PC-9 (cell line): ENCODE measurements at places on chromosomes 2 and 18. TPM values are rescaled to one million over a fixed set of nuclear protein-coding genes. Genes with fewer than 3 reads are reported as not detected.
A peak's percentile ranks its signal among the peaks of the same experiment; 100 is the strongest.

Gene RND3
- total RNA-seq, result 72.9 and 99.1 TPM in 2 replicates

Gene SYT4
- not detected in 2 replicates for total RNA-seq

Gene PKP4
- total RNA-seq, result 55.5 and 59.1 TPM in 2 replicates

GRCh38 chr2:227179988-227180685 lies 15.7 kb downstream of the COL4A3 start:
- DNase-seq, result no peak

DNA sequence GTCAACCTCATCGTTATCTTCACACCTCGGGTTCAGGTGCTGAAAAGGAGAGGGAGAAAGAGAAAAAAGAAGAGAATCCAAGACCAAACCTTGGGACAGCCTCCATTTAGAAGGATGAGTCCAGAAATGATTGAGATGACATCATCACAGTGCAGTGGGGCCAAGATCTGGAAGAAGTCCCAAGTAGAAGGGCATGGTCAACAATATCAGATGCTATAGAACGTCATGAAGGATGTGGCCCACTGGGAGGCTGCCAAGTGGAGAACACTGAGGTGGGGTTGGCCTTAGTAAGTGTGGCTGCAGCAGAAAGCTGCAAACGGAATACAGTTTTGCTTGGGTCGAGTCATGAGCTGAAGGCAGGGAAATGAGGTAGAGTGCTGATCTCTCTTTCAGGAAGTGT lies 91.1 kb upstream of the FZD7 start:
- DNase-seq, result no peak

DNA sequence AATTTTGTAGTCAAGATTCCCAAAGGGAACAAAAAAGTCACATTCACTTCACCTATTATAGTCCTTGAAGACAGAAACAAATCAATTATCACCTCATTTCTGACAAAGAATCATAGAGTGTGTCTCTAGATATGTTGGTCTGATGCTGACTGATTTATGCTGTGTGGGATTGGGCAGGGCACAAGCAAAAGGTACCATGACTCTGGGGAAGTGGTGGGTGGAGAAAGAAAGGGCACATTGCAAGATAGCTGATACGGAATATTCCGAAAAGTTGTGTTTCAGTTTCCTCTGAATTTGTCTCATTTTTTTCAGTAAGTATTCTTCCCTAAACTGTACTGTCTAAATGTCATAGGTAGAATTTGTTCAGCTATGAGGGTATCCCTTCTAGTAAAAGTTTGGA lies 268.0 kb downstream of the MREG start:
- no peak for DNase-seq

DNA sequence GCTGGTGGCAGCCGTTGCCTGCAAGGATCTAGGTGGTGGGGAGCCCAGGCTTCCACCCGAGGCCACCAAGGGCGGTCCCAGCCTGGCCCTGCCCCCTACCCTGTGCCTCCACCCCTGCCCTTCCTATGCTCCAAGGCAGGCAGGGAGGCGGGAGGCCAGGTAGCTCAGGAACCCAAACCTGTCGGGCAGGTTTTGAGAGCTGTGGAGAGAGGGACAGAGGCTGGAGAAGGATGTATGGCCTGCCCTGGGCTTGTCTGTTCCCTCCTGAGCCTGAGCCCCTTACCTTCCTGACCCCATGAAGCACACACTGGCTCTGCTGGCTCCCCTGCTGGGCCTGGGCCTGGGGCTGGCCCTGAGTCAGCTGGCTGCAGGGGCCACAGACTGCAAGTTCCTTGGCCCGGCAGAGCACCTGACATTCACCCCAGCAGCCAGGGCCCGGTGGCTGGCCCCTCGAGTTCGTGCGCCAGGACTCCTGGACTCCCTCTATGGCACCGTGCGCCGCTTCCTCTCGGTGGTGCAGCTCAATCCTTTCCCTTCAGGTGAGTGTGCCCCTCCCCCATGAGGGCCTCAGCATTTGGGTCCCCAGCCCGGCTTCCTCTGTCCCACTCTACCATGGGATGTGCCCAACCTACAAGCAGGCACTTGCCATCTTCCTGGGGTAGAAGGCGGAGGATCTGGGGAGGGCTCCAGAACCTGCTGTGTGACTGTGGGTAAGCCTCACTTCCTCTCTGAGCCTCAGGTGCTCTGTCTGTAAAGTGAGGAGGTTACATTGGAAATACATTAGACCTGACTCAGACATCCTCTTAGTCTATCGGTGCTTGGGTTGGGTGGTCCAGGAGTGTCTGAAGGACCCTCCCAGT lies at the start of gene PROM2:
Gene PROM2, plus strand, starts transcription at position 159 of the 860 bp plus-strand sequence. Its CDS starts 137 bp downstream, at position 296.
- DNase-seq, result peak; percentile 93

GRCh38 chr2:105183555-105184323 lies 57.8 kb upstream of the GPR45 start:
- no peak for DNase-seq

DNA sequence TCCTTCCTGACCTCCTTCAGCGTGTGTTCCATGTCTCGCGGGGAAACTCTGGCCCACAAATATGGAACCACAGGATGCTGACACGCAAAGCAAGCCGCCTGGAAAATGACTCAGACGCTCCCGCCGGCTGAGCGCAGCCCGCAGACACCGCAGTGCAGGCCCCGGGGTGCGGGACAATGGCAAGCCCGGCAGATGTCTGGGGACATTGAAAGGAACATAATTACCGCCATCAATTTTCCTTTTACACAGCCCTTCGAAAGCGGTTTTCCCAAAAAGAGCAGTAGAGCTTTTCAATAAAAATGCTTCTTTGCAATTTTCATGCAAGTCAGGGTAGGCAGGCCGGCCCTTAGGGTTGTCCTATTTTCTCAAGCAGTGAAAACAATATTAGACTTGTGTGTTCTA lies 159.2 kb upstream of the SH3BP4 start:
- no peak for DNase-seq

GRCh38 chr18:47932603-47933002 lies 2.1 kb upstream of the SMAD2 start:
- no peak for DNase-seq

DNA sequence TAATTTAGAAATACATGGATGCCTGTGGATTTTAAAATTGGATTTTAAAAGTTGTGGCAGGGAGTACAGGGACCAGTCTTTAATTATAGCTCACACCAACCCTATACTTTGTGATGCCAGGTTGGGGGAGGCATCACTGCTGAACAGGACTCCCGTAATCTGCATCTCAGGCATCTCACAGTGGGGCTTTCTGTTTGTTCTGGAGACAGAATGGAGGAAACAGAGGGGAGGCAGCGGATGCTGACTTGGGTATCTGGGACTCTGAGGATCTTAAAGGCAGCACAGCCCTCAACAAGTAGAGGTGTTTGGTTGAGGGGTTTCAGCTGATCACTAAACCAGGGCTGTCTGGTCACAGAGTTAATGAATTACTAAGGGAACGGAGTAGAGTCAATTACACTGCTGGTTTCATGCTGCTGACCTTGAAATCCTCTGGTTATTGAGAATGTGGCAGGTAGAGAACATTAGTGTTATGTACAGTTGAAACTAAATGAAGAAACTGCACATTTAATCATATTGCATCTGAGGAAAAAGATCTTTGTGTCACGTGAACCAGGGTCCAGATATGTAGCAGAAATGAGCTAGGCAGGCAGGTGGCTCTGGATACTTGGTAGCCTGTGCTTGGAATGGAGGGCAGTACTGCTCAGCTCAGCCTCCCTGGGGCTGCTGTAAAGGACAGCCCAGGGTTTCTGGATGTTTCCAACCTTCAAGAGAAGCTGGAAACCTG lies 40.3 kb downstream of the FHOD3 start:
- DNase-seq, result no peak

GRCh38 chr2:202327858-202328257 lies 48.3 kb upstream of the BMPR2 start:
- DNase-seq, result no peak

GRCh38 chr2:115364093-115364492 lies 921.7 kb downstream of the DPP10 start:
- DNase-seq, result no peak

DNA sequence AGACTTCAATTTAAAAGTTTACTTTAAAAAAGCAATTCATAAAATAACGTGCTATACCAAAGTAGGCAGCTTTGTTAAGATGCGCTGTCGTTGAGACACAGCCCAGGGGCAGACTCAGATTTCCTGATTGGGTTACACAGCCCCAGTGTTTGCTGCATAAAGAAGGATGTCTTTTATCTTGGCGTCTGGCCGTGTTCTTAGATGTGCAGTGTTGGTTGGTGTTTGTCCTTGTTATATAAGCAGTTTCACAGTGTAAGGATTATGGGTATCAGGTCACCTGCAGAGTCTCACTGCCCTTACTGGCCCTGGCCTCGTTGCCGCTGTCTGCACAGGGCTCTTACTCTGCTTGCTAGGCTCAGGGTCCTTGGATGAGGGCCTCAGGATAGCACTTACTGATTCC lies 108.5 kb downstream of the WDSUB1 start:
- DNase-seq, result no peak
